Gastroesophageal sphincter (tissue), 4 donors: ENCODE measurements at places on chromosomes 2 and 18. TPM values are rescaled to one million over a fixed set of nuclear protein-coding genes. Genes with fewer than 3 reads are reported as not detected.

DNA sequence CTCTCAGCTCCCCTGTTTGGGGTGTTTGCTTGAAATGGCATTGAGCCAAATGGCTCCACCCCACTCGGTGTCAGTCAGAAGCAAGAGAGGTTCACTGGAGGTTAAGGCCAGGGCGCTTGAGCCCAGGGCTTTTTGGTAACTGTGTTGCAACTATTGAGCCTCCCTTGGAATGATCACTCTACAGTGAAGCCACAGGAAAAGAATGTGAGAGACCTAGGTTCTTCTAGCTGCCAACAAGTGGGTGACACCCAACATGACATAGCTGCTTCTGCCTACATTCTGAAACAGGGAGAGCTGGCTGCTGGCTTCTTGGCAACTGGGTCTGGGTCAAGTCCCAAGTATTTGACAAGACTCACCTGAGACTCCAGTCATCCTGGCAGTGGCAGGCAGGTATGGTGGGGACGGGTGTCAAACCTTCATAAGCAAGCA lies 7.1 kb upstream of the GRHL1 start:
- peak; percentile 56 for ATAC-seq

Gene CAMKMT
- total RNA-seq, result 4.2 TPM

GRCh38 chr2:238685713-238686112 lies 162.2 kb upstream of the TWIST2 start:
- no peak for ATAC-seq

Gene LYPD6B
- total RNA-seq, result 0.49 TPM

GRCh38 chr18:36469461-36469860 lies 171.9 kb downstream of the FHOD3 start:
- no peak for ATAC-seq

Gene TRAK2
- 83.1 TPM for total RNA-seq

Gene SNTG2
- 6.2 TPM for total RNA-seq

DNA sequence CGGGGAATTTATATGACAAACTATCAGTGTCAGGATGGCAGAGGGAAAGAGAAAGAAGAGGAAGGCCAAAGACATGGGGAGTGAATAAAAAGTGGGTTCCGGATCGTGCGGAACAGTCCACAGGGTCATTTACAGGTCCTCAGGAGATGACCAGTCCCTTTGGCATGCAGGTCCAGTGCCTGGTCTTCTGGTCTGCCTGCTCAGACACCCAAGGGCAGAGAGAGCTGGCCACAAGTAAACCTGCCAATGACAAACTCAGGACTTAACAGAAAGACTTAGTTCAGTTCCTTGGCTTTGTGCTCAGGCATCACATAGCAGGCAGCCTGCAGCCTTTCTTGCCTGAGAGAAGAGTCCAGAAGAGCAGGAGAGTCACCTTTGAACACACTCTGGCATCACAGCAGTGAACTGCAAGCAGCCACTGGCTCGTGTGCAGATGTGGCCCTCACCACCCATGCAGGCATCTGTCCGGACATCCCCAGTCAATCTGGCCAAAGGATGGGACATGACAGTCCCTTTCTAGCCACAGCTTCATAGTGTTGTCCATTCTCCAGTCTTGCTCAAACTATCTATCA lies 14.0 kb downstream of the TMEM127 start:
- ATAC-seq, result peak; percentile 54

GRCh38 chr2:196229013-196229412 lies 57.6 kb upstream of the STK17B start:
- no peak for ATAC-seq

- ATAC-seq, result no peak
These were observed 1.3 kb upstream of the TOGARAM2 start for GRCh38 chr2:28979576-28980366.

Gene UGT1A6
- total RNA-seq, result 20.1 TPM

GRCh38 chr2:150125708-150126107 lies 361.8 kb downstream of the RND3 start:
- ATAC-seq, result no peak

Gene CHRNG
- total RNA-seq, result not detected

- no peak for ATAC-seq
These were observed 167.5 kb downstream of the TWIST2 start for GRCh38 chr2:239015218-239015900.
